ENCODE measurements at places on chromosomes 1 and 21. TPM values are rescaled to one million over a fixed set of nuclear protein-coding genes. Genes with fewer than 3 reads are reported as not detected.

GRCh38 chr1:60835649-60836048, 246.7 kb upstream of the NFIA start:
- H3K27ac ChIP-seq = no peak overlapping the region
- H3K27me3 ChIP-seq = no peaks in the 10 kb centered on the region
- H3K4me1 ChIP-seq = no peaks in the 10 kb centered on the region
- no peak overlapping the region for H3K4me3 ChIP-seq
- no peak for DNase-seq
- H3K36me3 ChIP-seq = no peaks in the 10 kb centered on the region

DNA sequence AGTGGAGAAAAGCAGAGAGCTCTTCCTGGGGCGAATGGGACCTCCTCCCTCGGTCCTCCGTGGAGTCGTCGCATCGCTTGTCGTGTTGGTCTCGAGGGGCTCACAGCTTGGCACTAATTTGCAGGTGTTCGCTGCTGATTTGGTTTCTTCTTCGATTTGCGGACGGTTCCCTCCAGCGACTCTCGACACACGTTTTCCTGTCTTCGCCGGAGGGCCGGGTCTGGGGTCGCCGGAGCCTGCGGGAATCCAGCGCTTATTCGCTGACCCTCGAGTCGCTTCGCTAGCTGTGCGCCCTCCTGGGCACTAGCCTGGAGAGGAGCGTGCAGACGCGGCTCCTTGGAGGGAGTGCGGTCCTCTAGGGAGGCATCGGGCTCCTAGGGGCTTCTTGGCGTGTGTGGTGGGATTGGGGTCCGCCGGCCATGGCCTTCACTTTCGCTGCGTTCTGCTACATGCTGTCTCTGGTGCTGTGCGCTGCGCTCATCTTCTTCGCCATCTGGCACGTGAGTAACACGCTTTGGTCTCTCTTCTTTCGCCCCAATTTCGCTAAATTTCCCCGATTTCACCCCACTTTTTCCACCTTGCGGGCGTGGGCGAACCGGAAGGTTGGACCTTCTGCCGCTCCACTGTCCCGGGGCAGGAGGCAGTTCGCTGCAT, 766 bp downstream of the CNIH3 start:
- DNase-seq = peak; percentile 62
- no peak overlapping the region for H3K27ac ChIP-seq
- H3K4me1 ChIP-seq = peaks cover 13% of the 10 kb centered on the region
- peaks cover 38% of the 10 kb centered on the region for H3K27me3 ChIP-seq
- H3K36me3 ChIP-seq = no peaks in the 10 kb centered on the region

OR2L5 gene
- not detected for total RNA-seq

DNA sequence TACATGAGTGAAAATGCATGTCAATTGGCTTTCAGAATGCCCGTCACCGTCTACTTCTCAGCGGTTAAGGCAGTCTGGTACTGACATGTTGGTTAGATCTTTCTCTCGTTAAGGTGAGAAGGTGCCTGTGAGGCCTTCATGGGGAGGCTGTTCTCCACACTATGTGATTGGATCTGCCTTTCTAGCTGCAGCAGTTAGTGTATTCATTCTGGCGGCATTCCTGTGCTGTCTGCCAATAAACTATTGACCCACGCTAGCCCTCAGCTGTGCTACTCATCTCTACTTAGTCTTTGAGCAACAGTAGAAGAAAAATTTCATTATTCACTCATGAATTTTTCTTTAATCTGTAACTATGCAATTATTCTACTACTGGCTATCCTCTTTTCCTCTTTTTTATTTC, 32.0 kb downstream of the CCSAP start:
- no peaks in the 10 kb centered on the region for H3K27me3 ChIP-seq
- H3K27ac ChIP-seq = no peak overlapping the region
- no peak for DNase-seq
- H3K4me1 ChIP-seq = no peaks in the 10 kb centered on the region
- no peak overlapping the region for H3K4me3 ChIP-seq
- H3K36me3 ChIP-seq = no peaks in the 10 kb centered on the region

DNA sequence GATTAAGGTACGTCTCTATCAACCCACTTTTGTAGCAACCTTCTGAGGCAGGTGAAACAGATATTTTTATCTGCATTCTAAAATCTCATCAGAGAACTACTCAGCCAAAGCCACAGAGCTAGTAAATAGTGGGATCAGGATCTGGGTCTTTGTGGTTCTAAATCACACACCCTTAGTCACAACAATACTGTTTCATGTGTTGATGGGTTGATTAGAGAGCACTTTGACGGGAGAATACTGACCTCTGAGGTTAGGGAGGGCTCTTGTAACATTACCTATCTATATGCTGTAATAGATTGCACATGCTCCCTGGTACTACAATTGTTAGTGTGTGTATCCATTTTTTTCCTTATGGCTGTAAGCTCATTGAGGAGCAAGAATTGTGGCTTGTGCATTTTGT, 45.5 kb upstream of the CCDC190 start:
- no peak for DNase-seq
- H3K4me1 ChIP-seq = no peaks in the 10 kb centered on the region

ANKRD13C gene
- total RNA-seq = 23.4 TPM

RRP1B gene
- 17.8 TPM for total RNA-seq

GRCh38 chr21:45538381-45539045, 3.7 kb downstream of the SLC19A1 start:
- H3K36me3 ChIP-seq = no peaks in the 10 kb centered on the region
- DNase-seq = peak; percentile 74
- H3K4me1 ChIP-seq = no peaks in the 10 kb centered on the region
- no peaks in the 10 kb centered on the region for H3K27me3 ChIP-seq
- no peak overlapping the region for H3K27ac ChIP-seq

GRCh38 chr1:69441496-69441895, 126.2 kb upstream of the LRRC7 start:
- no peaks in the 10 kb centered on the region for H3K36me3 ChIP-seq
- H3K27me3 ChIP-seq = no peaks in the 10 kb centered on the region
- no peak overlapping the region for H3K27ac ChIP-seq
- H3K4me3 ChIP-seq = no peak overlapping the region
- DNase-seq = no peak
- H3K4me1 ChIP-seq = no peaks in the 10 kb centered on the region

KCNT2 gene
- total RNA-seq = 6.3 TPM

DNA sequence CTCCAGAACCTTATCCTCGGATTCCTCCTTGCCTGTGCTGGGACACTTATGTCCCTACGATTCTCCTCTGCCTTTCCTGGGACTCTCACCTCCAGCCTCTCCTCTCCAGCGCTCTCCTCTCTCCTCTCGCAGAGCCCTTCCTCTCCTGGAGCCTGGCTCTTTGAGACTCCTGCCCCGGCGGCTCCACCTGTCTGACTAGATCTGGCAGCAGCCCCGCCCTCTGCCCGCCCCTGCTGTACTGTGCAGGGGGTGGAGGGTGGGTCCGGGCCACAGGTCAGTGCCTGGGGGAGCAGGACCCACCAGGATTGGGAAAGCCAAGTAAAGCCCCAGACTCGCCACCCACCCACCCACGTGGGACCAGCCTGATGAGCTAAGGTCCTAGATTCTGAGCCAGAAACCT, 1.6 kb downstream of the ELOVL1 start:
- H3K27me3 ChIP-seq = no peaks in the 10 kb centered on the region
- H3K4me1 ChIP-seq = peaks cover 8% of the 10 kb centered on the region
- peaks cover 4% of the 10 kb centered on the region for H3K36me3 ChIP-seq
- no peak overlapping the region for H3K27ac ChIP-seq

- H3K27me3 ChIP-seq = no peaks in the 10 kb centered on the region
- no peaks in the 10 kb centered on the region for H3K4me1 ChIP-seq
- DNase-seq = peak; percentile 82
- no peak within 1 kb of the TSS for H3K27ac ChIP-seq
Measured at GRCh38 chr1:26021647-26022403, at the start of gene EXTL1. TSS of gene EXTL1 (plus strand) at chr1:26021775. CDS start at chr1:26022647, 872 bp downstream.

DNA sequence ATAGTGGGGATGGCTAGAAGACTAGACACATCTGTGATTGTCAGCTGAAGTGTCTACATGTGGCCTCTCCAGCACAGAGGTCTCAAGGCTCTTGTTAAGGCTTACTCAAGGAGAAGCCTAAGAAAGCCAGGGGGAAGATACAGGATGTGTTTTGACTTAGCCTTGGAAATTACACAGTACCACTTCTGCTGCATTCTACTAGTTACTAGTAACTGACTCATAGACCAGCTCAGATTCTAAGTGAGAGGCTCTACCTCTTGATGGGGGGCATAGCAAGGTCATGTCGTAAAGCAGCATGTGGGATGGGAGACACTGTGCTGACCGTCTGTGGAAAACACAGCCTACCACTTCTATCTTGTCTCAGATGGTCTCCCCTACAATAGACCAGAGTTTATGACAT, 99.5 kb downstream of the UBE2U start:
- no peaks in the 10 kb centered on the region for H3K36me3 ChIP-seq
- H3K27me3 ChIP-seq = no peaks in the 10 kb centered on the region
- no peak for DNase-seq
- H3K4me1 ChIP-seq = no peaks in the 10 kb centered on the region
- H3K27ac ChIP-seq = no peak overlapping the region
- no peak overlapping the region for H3K4me3 ChIP-seq

DNA sequence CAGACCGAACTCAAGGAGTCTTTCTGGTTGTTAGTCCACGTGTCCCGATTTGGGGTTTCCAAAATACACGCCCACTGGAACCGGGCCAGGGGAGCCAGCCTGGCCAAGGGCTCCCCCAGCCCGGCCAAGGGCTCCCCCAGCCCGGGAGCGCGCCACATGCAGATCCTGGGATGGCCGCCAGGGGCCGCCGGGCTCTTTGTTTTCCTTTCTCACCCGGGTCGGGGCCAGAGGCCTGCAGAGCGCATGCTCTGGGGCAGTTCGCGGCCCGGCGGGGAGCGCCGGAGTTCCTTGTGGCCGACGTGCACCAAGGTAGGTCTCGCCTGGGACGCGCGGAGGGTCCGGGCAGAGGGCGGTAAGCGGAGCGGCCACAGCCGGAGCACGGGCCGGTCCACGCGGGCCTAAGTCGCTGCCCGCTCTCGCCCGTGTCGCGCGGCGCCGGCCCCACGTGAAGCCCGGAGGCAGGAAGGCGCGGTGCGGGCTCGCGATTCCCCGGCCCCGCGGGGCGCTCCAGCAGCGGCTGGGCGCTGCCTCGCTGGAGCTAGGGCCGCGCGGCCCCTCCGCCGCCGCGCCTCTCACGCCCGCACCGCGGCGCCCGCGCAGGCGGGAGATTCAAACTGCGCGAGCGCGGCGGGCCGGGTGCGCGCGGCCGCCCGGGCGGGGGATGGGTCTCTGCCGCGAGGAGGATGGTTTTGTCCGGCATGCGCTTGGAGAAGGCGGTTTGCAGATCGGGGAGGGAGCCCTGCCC, 12.3 kb downstream of the RCC1 start:
- peak; percentile 96 for DNase-seq
- H3K4me1 ChIP-seq = no peaks in the 10 kb centered on the region
- H3K27me3 ChIP-seq = no peaks in the 10 kb centered on the region
- peak overlapping the region; percentile 51 for H3K27ac ChIP-seq
- H3K36me3 ChIP-seq = peaks cover 2% of the 10 kb centered on the region
- peak overlapping the region; percentile 75 for H3K4me3 ChIP-seq

NPHS2 gene
- total RNA-seq = 1.2 TPM

GRCh38 chr1:2231532-2232254, 3.6 kb downstream of the SKI start:
- peaks cover 60% of the 10 kb centered on the region for H3K4me1 ChIP-seq
- peak overlapping the region; percentile 83 for H3K4me3 ChIP-seq
- H3K36me3 ChIP-seq = no peaks in the 10 kb centered on the region
- peak overlapping the region; percentile 32 for H3K27ac ChIP-seq
- H3K27me3 ChIP-seq = no peaks in the 10 kb centered on the region
- DNase-seq = peak; percentile 88

GRCh38 chr1:80825067-80825466, 975.7 kb upstream of the ADGRL2 start:
- H3K4me1 ChIP-seq = no peaks in the 10 kb centered on the region
- DNase-seq = no peak
- H3K4me3 ChIP-seq = no peak overlapping the region
- H3K27me3 ChIP-seq = no peaks in the 10 kb centered on the region
- no peaks in the 10 kb centered on the region for H3K36me3 ChIP-seq

DNA sequence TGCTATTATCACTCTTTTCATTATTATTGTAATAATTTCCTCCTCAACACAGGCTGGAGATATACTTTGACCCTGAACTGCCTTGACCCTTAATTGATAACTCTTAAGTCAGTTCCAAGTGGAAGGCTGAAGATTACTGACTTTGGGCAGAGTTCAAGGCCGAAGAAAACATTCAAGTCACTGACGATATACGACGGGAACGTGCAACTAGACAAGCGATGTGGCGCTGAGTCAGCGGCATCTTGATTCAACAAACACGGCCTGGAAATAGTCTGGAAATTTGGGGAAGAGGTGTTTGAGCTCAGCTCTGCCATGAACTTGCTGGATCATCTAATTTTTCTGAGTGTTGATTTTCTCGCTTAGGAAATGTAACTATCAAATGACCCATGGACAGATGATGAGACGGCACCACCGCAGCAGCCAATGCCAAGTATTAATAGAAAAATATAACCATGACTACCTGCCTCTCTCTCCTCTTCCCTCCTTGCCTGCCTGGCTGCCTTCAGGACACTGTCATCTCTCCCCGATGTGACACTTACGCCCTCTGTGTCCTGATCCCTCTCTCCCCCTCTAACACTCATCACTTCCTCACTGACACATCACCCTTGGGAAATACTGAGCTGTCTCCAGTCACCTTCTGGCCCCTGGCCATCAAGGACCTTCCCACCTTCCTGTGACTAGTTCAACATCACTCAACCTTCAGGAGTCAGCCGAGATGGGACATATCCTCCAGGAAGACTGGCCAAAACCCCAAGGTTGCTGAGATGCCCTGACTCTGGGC, 49.4 kb downstream of the TMCO4 start:
- DNase-seq = no peak
- H3K27ac ChIP-seq = no peak overlapping the region
- no peaks in the 10 kb centered on the region for H3K4me1 ChIP-seq
- peaks cover 13% of the 10 kb centered on the region for H3K36me3 ChIP-seq
- no peak overlapping the region for H3K4me3 ChIP-seq

GRCh38 chr21:42075686-42076471, 4.8 kb downstream of the UMODL1 start:
- DNase-seq = no peak
- H3K27ac ChIP-seq = no peak overlapping the region
- no peak overlapping the region for H3K4me3 ChIP-seq
- no peaks in the 10 kb centered on the region for H3K4me1 ChIP-seq

ADAMTSL4 gene
- 20.0 TPM for total RNA-seq

All from kidney (tissue), 22 donors.